ENCODE measurements at places on chromosomes 5 and 9. TPM values are rescaled to one million over a fixed set of nuclear protein-coding genes. Genes with fewer than 3 reads are reported as not detected.
A peak's percentile ranks its signal among the peaks of the same experiment; 100 is the strongest.

DNA sequence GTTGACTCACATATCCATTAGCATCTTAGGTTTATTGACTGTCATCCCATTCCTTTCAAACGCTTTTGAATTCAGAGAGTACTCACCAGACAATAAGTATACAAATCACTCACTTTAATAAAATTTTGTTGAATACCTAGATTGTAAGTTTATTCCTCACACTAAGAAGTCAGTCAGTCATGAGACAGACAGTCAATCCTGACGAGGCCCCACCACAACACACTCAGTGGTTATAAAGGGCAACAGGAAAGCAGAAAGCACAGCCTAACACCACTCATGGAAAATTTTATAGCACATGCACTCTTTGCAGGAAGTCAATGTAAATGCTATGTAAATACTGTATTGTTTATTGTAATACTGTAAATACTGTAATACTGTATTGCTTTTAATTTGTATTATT lies 176.3 kb upstream of the PTGER4 start:
- no peak overlapping the region for H3K4me3 ChIP-seq
- no peak for DNase-seq
- H3K36me3 ChIP-seq: no peaks in the 10 kb centered on the region
- no peak overlapping the region for H3K27ac ChIP-seq
- H3K4me1 ChIP-seq: no peaks in the 10 kb centered on the region
- H3K27me3 ChIP-seq: no peaks in the 10 kb centered on the region

DNA sequence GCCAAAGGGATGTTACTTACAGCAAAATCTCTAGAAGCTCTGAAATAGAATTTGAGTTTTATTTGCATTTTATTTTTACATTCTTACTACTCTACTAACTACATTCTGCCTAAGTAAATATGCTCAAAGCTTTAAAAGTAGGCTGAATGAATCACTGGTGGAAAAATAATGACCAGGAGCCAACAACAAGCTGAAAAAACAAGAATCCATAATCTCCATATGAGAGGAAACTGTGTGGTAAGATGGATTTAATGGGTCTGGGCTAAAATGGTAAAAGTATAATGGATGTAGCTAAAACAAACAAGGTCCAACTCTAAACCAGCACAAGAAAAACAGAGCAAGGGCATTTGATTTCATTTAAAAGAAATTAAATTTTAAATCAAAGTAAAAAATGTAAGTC lies 525.8 kb upstream of the FTMT start:
- no peaks in the 10 kb centered on the region for H3K36me3 ChIP-seq
- H3K4me3 ChIP-seq: no peak overlapping the region
- no peaks in the 10 kb centered on the region for H3K4me1 ChIP-seq
- no peak overlapping the region for H3K27ac ChIP-seq
- no peaks in the 10 kb centered on the region for H3K27me3 ChIP-seq
- no peak for DNase-seq

GRCh38 chr9:68551191-68551590 lies 10.5 kb upstream of the TMEM252 start:
- no peaks in the 10 kb centered on the region for H3K27me3 ChIP-seq
- no peak for DNase-seq
- peaks cover 8% of the 10 kb centered on the region for H3K4me1 ChIP-seq
- no peak overlapping the region for H3K27ac ChIP-seq
- H3K36me3 ChIP-seq: no peaks in the 10 kb centered on the region
- H3K4me3 ChIP-seq: no peak overlapping the region

DNA sequence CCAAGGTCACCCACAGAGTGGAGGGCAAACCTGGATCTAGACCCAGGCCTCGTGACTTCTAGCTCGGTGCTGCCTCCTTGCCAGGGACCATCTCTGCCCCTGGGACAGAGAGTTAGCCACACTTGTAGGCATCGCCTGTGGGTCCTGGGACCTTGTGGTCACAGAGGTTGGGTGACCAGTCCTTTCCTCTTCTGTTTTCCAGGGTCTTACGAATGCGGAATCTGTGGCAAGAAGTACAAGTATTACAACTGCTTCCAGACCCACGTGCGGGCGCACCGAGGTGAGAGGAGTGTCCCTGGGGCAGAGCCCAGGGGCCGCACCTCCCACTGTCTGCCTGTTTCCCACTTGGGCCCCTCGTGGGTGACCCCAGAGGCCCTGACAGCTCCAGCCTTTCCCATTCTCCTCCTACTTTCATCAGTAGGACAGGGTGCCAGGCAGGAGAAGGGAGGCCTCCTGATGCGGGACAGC lies 76.3 kb downstream of the AMBP start:
- no peak overlapping the region for H3K4me3 ChIP-seq
- H3K27ac ChIP-seq: no peak overlapping the region
- peaks cover 18% of the 10 kb centered on the region for H3K4me1 ChIP-seq
- H3K27me3 ChIP-seq: no peaks in the 10 kb centered on the region

- no peaks in the 10 kb centered on the region for H3K36me3 ChIP-seq
- H3K4me3 ChIP-seq: no peak overlapping the region
- DNase-seq: no peak
- no peak overlapping the region for H3K27ac ChIP-seq
Observed at GRCh38 chr5:15002791-15003190, 131.2 kb upstream of the ANKH start.

- peak; percentile 38 for DNase-seq
- H3K27me3 ChIP-seq: no peaks in the 10 kb centered on the region
- H3K4me3 ChIP-seq: no peak overlapping the region
- peaks cover 25% of the 10 kb centered on the region for H3K4me1 ChIP-seq
Observed at GRCh38 chr5:115472271-115473025, 72.1 kb downstream of the FEM1C start.

DNA sequence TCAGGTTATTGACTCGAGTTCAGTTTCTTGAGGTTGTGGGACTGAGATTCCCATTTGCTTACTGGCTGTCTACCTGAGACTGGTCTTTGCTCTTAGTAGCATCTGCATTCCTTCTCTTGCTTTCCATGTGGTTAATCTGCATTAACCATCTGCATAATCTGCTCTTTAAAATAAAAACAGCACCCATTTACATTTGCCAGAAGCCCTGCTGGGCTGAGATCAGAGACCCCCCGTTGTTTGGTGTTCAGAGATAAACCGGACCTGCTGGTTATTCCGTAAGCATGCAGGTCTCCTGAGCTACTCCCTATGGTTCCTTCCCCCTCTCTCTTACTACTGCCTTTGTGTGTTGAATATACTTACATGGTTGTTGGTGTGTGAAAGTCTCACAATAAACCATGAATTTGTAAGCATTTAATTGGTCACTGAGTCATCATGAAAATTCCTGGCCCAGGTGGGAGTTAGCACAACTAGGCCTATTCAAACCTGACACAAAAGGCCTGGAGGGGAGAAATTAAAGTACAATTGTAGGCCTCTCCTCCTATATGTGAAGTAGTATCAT lies 396.7 kb downstream of the MRPS30 start:
- H3K4me1 ChIP-seq: no peaks in the 10 kb centered on the region
- H3K27me3 ChIP-seq: no peaks in the 10 kb centered on the region
- no peak overlapping the region for H3K27ac ChIP-seq
- DNase-seq: no peak

GRCh38 chr5:31401691-31402090 lies 130.2 kb downstream of the DROSHA start:
- peaks cover 51% of the 10 kb centered on the region for H3K36me3 ChIP-seq
- no peaks in the 10 kb centered on the region for H3K27me3 ChIP-seq
- H3K27ac ChIP-seq: no peak overlapping the region
- H3K4me3 ChIP-seq: no peak overlapping the region
- H3K4me1 ChIP-seq: no peaks in the 10 kb centered on the region
- DNase-seq: no peak

GRCh38 chr5:50733741-50734140 lies 67.3 kb downstream of the PARP8 start:
- H3K27me3 ChIP-seq: no peaks in the 10 kb centered on the region
- no peak for DNase-seq
- no peaks in the 10 kb centered on the region for H3K4me1 ChIP-seq
- H3K27ac ChIP-seq: no peak overlapping the region

Gene FCHO2
- total RNA-seq: 8.3 TPM

Gene FAT2
- not detected for total RNA-seq

Gene ADAMTSL2
- 1.8 TPM for total RNA-seq

All from gastrocnemius medialis (tissue), 4 donors.